SK-MEL-5 (cell line): ENCODE measurements at places on chromosomes 11 and 22. TPM values are rescaled to one million over a fixed set of nuclear protein-coding genes. Genes with fewer than 3 reads are reported as not detected.

The ACR gene
- not detected in 2 replicates for total RNA-seq

GRCh38 chr11:81987829-81988472, 745.7 kb downstream of the FAM181B start:
- no peak for DNase-seq

The FADS2 gene
- 0.45 and 0.56 TPM in 2 replicates for total RNA-seq

DNA sequence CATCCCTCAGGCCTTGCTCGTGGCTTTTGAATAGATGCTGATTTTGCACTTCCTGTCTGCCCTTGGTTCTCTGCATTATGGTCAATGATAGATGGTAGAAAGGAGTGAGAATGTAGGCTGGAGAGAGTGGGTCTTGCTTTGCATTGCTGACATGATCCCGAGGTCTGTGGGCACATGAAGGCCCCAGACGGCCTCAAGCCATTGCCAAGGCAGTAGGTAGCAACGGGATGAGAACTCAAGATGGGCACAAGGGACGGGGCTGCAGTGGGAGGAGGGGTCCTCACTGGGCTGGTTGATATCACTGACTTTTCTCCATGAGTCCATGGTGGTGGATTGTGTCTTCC, 54.0 kb downstream of the GAB4 start:
- no peak for DNase-seq

- no peak for DNase-seq
Observed at GRCh38 chr11:131375421-131375820, 5.0 kb downstream of the NTM start.

The C11orf68 gene
- 7.8 and 9.8 TPM in 2 replicates for total RNA-seq

GRCh38 chr11:64208796-64209562, 2.5 kb downstream of the FERMT3 start:
- DNase-seq, result no peak

- DNase-seq, result no peak
Observed at GRCh38 chr22:39773976-39774539, 119.5 kb downstream of the ENTHD1 start.

- DNase-seq, result no peak
Observed at GRCh38 chr11:1498262-1498661, 11.7 kb upstream of the MOB2 start.

The GGTLC3 gene
- not detected in 2 replicates for total RNA-seq

The NNMT gene
- 56.4 and 57.7 TPM in 2 replicates for total RNA-seq

The MMP12 gene
- total RNA-seq, result not detected in 2 replicates

The PLEKHB1 gene
- 45.0 and 48.5 TPM in 2 replicates for total RNA-seq

DNA sequence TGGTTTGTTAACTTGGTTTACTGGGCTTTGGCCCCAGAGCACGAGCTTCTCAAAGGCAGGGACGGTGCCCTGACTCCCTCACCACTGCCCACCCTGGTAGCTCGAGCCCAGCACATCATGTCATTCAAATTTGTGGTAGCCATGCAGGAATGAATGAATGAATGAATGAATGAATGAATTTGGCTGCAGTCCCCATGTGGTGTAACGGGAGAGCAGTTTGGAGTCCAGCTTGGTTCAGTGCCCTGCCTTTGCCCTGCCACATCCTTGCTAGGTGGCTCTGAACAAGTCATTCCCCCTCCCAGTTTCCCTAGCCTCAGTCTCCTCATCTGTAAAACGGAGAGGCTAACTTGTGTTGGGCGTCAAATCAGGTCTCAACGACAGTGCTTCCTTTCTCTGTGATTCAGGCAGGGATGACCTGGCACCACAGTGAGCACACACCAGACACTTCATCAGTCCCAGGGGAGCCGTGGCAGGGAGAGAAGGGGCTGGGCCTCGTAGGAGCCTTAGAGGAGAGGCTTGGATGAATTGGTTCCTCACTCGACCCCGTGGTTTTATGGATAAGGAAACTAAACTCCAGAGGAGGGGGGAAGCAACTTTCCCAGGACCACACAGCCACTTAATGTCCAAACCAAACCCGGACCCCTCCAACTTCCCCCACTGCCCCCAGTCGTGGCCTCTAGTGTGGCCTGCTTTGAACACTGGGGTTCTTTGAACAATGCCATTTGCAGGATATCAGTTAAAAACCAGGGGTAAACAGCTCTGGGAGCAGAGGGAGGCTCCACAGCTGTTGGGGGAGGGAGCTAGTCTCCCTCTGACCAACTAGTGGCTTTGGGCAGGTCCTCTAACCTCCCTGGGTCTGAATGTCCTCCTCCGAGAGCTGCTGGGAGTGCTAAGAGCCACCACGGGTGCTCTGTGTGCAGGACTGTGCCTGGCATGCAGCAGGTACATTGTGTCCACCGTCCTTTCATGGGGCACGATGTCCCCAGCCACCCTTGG, 86.2 kb downstream of the CACNA1I start:
- DNase-seq, result no peak

GRCh38 chr11:24723231-24723630, 226.4 kb downstream of the LUZP2 start:
- DNase-seq, result no peak

- DNase-seq, result no peak
Observed at GRCh38 chr22:29073618-29074275, 912 bp downstream of the KREMEN1 start.
